Activated CD4-positive, alpha-beta T cell treated with anti-CD3 and anti-CD28 coated beads, Interleukin-2, amount 50 U/mL, for 24 hours (primary cell): ENCODE measurements at places on chromosomes 1 and 21.

DNA sequence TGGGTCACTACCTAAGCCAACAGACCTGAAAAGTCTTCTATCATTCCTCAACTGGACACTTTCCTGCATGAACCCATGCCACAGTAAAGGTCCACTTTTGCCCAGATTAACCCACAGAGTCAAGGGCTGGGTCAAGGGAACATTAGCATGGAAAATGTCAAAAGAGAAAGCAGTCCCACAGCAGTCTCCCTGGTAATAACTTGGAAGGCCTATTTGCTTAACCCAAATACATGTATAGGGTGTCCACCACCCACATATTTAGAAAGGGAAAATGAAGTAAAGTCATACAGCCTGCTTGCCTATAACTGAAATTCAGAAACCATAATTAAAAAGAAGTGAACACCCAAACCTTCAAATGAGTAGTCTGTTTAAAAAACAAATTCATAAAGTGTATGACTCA is 16.1 kb upstream of the HSD3B1 start:
- DNase-seq = no peak

- DNase-seq = no peak
Observed at GRCh38 chr1:235708390-235708962, 58.9 kb upstream of the GNG4 start.

GRCh38 chr1:37515185-37516034 is 844 bp upstream of the MEAF6 start:
- no peak for DNase-seq

DNA sequence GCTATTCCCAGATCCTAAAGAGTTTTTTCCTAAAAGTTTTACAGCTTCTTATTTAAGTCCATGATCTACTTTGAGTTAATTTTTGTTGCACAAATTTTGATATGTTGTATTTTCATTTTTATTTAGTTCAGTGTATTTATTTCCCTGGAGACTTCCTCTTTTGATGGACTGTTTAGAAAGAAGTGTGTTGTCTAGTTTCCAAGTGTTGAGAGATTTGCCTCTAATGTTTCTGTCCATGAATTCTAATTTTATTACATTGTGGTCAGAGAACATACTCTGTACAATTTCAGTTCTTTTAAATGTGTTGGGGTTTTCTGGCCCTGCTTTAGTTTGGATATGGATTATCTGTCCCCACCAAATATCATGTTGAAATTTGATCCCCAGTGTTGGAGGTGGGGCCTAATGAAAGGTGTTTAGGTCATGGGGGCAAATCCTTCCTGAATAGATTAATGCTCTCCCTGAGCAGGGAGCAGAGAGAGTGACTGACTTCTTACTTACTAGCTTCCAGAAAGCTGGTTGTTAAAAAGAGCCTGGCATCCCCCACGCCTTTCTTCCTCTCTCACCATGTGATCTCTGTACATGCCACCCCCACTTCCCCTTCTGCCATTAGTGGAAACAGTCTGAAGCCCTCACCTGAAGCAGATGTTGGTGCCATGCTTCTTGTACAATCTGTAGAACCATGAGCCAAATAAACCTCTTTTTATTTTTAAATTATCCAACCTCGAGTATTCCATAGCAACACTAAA is 4.6 kb downstream of the CHD1L start:
- no peak for DNase-seq

GRCh38 chr1:65066766-65067490 is 81.1 kb upstream of the AK4 start:
- DNase-seq = peak; percentile 52

DNA sequence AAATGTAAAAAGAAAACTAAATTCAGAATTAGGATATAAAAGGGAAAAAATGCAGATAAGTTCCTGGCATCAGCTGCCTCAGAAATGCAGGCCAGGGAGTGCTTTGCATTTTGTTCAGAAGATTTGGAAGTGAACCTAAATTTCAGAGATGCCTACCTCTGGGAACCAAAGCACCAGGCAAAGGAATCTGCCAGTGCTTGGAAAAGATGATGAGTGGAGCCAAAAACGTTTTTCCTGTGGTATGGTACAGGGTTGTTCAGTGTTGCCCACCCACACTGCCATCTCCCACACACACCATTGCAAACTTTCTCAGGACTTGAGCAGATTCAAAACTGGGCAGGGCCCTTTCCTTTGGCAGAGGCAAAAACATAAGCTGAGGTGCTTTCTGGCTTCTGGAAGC is 349.5 kb downstream of the TGFB2 start:
- DNase-seq = no peak

- DNase-seq = no peak
Observed at GRCh38 chr1:158554352-158554751, at the start of gene OR6Y1. Gene OR6Y1, minus strand, starts transcription at chr1:158554405. Its CDS starts 6,300 bp downstream, at chr1:158548105.

- no peak for DNase-seq
Observed at GRCh38 chr1:45282351-45282750, 44.3 kb upstream of the HPDL start.

- DNase-seq = no peak
Observed at GRCh38 chr1:155015527-155016230, 13.1 kb downstream of the ZBTB7B start.

GRCh38 chr21:27291006-27291405 is 324.1 kb upstream of the ADAMTS5 start:
- DNase-seq = no peak

- DNase-seq = peak; percentile 97
Observed at GRCh38 chr1:28736450-28737306, at the start of gene YTHDF2. Gene YTHDF2, plus strand, starts transcription at chr1:28736940. Its CDS starts 181 bp downstream, at chr1:28737121.

DNA sequence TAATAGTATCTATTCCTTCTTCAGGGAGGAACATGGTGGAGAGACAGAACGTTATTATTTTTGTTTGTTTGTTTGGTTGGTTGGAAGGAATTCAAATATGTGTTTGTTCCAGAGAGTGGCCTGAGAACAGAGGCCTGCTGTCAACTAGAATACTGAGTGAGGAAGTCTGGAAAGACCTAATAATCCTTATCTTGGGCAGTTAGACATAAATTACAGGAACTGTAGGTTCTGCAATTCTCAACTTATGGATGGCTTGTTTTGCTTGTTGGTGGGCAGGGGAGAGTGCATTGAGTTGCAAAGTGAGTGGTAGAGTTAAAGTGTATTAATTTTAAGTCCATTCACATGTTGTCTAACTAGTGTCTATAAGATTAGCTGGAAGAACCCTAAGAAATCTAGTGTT is 197.6 kb downstream of the BACH1 start:
- no peak for DNase-seq

- no peak for DNase-seq
Observed at GRCh38 chr1:219278288-219278687, 104.6 kb downstream of the LYPLAL1 start.

GRCh38 chr1:88655685-88656299 is 28.3 kb upstream of the PKN2 start:
- DNase-seq = no peak

- DNase-seq = no peak
Observed at GRCh38 chr1:243740255-243740999, 109.6 kb downstream of the AKT3 start.
